ENCODE measurements at places on chromosomes 12 and 14. TPM values are rescaled to one million over a fixed set of nuclear protein-coding genes. Genes with fewer than 3 reads are reported as not detected.

- peak; percentile 97 for DNase-seq
Measured at GRCh38 chr12:101230547-101230946, 20.5 kb upstream of the SLC5A8 start.

SMIM10L1 gene
- 6.2 TPM for total RNA-seq

DNA sequence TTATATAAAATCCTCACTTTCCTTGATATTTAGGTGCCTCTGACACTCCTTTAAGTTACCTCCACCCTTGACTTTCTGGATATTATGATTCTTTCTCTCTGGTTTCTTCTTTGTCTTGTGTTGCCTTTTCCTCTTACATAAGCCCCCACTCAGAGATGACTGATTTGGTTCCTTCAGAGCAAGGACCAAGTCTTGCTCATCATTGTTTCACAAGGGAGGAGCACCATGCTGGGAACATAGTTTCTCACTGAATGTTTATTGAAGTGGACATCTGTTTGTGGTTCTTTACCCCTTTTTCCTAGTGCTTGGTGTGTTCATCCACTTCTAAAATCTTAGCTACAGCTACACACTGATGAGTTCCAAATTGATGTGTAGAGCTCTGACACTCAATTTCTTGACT, 161.3 kb upstream of the PTPRQ start:
- peak; percentile 63 for DNase-seq

DNA sequence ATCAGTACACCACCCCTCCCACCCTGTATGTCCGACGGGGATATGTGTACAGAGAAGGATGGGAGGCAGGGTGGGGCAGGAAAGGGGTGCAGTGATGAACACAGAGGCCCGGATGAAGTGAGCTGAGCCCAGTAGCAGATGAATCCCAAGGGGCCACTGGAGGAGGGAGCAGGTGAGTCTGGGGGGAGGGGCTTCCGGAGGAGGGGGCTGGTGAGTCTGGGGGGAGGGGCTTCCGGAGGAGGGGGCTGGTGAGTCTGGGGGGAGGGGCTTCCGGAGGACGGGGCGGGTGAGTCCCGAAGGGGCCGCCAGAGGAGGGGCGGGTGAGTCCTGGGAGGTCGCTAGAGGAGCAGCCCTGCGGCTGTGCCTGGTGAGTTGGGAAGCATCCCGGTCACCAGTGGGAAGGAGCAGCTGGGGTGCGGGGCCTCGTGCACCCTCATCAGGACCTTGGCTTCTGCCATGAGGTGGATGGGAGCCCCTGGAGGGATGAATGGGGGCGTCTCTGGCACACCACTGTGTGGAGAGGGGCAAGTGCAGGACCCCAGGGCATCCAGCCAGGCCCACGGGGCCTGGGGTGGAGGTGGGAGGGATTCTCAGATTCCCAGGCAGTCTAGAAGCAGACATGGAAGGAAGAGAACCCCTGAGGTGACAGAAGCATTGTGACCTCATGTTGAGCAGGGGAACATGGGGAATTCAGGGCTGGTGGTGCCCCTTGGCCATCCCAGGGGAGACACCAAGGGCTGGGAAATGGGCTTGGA, 14.0 kb downstream of the BEGAIN start:
- no peak for DNase-seq

DNA sequence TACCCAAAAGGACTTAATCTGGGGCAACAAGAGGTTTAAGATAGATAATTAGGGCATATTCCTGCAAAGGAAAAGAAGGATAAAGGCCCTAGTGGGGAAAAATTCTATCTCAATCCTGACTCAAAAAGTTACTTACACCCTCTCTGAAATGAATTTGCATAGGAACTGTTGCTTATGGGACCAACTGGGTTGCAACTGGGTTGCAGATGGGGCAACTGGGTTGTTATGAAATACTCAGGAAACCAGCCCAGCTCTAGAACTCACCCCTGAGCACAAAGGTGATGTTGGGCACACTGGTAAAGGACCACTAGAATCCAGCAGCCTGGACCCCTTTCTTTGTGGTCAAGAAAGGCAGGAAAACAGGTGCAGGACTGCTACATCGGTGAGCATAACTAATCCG, 17.2 kb upstream of the RILPL1 start:
- no peak for DNase-seq

DNA sequence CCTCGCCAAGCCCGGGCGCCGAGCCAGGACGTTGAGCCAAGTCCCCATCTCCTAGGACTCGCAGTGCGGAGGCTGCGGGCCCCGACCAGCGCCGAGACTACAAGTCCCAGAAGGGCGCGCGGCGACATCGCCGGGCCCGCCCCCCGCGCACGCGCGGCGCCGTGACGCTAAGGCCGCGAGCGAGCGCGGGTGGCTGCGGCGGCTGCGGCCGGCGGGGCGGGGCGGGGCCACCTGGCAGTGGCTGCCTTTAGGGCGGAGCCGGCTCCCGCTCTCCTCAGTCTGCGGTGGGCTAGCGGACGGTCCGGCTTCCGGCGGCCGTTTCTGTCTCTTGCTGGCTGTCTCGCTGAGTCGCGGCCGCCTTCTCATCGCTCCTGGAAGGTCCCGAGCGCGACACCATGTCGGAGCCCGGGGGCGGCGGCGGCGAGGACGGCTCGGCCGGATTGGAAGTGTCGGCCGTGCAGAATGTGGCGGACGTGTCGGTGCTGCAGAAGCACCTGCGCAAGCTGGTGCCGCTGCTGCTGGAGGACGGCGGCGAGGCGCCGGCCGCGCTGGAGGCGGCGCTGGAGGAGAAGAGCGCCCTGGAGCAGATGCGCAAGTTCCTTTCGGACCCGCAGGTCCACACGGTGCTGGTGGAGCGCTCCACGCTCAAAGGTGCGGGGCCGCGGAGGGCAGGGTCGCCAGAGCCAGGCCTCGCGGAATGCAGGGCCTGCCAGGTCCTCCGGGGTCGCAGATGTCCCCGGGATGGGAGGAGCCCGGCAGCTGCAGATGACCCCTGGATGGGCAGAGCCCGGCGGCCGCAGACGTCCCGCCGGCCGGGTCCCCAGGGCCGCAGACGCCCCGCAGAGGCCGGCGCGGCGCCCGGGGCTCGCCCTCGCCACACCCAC, at the start of gene DYNC1H1:
Gene DYNC1H1, plus strand, starts transcription at position 277 of the 884 bp plus-strand sequence. Its CDS starts 119 bp downstream, at position 396.
- DNase-seq, result peak; percentile 97

LTBR gene
- total RNA-seq, result 147 TPM

- no peak for DNase-seq
Measured at GRCh38 chr14:58777541-58777979, 139.8 kb downstream of the DACT1 start.

DNA sequence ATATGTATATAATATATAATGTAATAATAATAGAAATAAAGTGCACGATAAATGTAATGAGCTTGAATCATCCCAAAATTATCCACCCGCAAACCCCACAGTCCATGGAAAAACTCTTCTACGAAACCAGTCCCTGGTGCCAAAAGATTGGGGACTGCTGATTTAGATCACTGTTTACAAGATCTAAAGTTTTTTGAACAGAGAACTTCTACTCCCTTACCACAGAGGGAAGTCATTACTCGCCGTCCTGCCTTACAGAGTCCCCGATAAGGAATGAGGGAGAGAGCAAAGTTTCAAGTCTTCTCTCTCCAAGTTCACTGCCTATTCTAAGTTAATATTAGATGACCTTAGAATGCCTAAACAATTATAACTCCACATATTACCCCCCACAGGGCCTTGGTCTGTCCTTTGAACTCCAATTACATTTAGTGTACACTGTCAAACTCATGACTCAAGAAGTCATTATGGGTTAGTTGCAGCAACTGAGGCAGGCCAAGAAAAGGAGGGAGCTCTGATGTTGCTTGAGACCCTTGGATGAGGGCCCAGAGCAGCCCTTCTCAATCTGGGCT, 21.8 kb upstream of the DHRS4 start:
- DNase-seq, result no peak

DNA sequence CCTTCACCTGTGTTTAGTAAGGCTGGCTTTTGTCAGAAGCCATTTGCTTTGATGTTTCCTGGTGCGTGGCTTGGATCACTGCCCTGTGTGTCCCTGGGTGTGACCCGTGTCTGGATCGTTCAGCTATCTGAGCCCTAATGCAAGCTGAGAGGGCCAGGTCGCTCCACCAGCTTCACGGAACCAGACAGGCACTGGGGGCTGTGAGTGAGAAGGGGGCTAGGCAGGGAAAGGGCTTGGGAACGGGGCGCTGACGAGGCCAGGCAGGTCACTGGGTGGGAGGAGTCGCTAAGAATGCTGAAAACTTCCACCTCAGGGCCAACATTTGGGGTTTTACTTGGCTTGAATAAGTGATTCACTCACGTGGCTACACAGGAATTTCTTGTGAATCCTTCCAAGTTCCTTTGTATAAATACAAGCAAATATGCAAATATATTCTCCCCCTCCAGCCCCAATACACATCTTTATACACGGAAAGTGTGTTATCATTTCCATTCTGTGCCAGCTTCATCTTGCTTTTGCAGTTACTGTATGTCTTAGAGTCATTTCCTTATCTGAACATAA, 24.2 kb upstream of the MMP17 start:
- DNase-seq, result peak; percentile 75

DNA sequence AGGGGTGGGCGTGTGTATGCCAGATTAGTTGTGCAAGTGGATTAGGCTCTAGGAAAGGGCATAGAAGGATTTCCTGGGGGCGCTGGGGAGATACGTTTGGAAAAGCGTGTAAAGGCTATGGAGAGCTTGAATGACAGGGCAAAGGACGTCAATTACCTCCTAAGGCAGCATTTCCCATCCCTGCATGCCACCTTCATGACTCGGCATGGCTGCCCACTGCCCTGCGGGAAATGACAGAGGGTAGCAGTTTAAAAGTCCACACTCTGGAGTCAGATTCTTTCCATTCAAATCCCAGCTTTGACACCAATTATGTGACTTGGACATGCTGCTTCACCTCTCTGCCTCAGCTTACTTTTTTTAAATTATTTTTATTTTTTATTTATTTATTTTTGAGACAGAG, 14.8 kb upstream of the TMEM229B start:
- no peak for DNase-seq

GRCh38 chr12:16530268-16530850, 75.6 kb downstream of the LMO3 start:
- no peak for DNase-seq

DNA sequence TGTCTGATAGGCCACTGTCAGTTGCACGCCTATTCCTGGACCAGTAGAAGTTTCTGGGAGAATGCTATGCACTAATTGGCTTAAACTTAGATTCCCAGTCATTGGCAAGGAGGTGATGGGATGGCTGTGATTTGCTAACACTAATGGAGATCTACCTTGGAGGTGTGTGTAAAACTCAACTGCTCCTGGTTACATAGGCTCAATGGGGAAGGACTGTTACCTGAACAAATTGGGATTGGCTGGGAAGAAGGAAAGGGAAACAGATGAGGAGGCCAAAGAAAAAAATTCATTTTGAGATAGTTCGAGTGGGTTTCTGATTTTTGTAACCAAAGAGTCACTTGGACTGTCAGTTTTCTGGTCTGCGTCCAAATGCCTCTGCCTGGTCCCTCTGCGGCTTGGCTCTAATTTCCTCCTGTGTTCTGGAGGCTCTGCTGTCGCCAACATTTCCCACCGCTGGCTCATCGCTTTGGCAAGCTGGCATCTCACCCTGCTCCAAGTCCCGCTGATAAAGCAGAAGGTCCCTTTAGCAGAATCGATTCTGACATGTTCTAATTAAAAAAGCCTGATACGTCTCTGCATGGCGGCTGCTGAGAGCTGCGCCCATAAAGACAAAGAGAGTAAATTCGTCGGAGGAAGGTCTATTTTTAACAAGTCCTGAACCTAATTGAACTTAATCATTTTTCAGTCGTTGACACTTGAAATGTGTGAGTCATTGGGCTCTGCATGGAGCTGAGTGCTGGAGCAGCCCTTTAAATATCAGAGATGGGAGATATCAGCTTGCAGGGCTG, 2.0 kb upstream of the CCDC63 start:
- DNase-seq, result peak; percentile 73

SLCO1C1 gene
- total RNA-seq, result not detected

CLEC12A gene
- not detected for total RNA-seq

DNA sequence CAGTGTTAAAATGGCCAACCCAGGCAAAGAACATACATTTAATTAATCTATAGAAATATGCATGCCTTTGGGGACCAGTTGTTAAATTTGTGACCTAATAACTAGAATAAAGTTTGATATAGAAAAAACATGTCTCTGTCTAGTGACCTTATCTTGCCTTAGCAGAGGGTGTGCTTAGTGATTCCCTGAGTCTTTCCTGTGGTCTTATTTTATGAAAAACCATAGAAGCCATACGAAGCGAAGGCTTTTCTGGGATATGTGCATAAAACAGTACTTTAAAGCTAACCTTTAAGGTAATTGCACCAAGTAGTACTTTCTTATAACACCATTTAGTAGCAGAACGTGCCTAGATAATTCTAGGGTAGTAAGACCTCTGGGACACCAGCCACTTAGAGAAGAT, 379.4 kb downstream of the ZFP36L1 start:
- no peak for DNase-seq

DNA sequence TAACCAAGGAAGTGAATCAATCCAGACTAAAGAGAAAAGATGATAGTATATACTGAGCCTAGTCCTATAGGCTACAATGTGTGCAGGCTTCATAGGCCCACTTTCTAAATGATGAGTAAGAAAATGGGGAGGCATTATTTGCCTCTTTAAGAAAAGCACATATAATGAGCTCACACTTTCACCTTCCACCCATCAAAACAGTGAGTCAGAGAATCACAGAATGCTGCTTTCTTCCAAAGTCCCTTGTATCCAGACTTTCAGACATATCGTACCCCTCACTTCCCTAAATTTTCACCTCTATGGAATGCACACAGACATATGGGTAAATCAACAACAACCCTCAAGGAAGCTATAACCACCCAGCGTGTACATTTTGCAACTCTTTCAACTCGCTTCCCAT, 286.4 kb upstream of the PRKD1 start:
- peak; percentile 73 for DNase-seq

DNA sequence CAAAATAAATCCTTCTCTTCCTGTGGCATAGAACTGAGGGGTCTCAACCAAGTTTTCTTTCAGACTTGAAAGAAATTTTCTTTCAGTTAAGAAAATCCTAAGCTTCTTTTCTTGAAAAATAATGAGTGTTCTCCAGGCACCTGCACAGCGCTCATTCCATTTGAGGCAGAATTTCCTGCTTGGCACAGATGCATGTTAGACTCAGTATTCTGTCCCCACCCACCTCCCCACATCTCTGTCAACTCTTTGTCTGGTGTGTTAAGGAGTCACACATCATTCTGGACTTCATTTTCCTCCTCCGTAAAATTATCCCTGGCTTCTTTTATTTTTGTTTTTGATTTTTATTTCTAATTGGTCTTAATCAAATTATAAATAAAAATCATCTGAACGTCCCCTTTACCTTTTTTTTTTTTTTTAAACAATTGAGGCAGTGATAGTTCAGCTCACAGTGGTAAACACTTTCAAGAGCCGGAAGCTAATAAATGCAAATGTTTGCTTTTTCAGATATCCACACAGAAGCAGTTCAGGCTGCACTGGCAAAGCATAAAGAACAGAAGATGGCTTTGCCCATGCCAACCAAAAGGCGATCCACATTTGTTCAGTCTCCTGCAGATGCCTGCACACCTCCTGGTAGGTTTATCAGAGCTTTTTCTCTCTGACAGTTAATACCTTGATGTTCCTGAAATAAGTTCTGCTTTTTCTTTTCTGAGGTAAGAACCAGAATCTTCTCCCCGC, 104.0 kb upstream of the ATF1 start:
- no peak for DNase-seq

- peak; percentile 76 for DNase-seq
Measured at GRCh38 chr12:122203301-122204166, at the start of gene B3GNT4. Gene B3GNT4, plus strand, starts transcription at chr12:122203709. Its CDS starts 910 bp downstream, at chr12:122204619.

- DNase-seq, result no peak
Measured at GRCh38 chr14:92493492-92493891, 20.1 kb upstream of the RIN3 start.

KCNK10 gene
- total RNA-seq, result not detected
